A549 treated with ZK216348 at 1 μM for 4 hours (cell line): ENCODE measurements at places on chromosomes 6 and 20. TPM values are rescaled to one million over a fixed set of nuclear protein-coding genes. Genes with fewer than 3 reads are reported as not detected.

The FERMT1 gene
- 14.4 to 16.7 TPM (median 15.2 TPM) in 5 replicates for total RNA-seq

The NRSN1 gene
- total RNA-seq, result not detected in 5 replicates

The LAMA4 gene
- 0.71 to 1.4 TPM (median 1.2 TPM) in 5 replicates for total RNA-seq

The TSPO2 gene
- not detected in 5 replicates for total RNA-seq

The PTCHD4 gene
- 0.06 to 0.11 TPM (median 0.09 TPM) in 3 of 5 replicates, not detected in the others for total RNA-seq

The PGC gene
- total RNA-seq, result not detected in 5 replicates

The PNLDC1 gene
- 0.14 to 0.17 TPM in 2 of 5 replicates, not detected in the others for total RNA-seq

The TRAM2 gene
- total RNA-seq, result 27.0 to 36.9 TPM (median 31.5 TPM) in 5 replicates
